ENCODE measurements at places on chromosomes 1 and 21.

DNA sequence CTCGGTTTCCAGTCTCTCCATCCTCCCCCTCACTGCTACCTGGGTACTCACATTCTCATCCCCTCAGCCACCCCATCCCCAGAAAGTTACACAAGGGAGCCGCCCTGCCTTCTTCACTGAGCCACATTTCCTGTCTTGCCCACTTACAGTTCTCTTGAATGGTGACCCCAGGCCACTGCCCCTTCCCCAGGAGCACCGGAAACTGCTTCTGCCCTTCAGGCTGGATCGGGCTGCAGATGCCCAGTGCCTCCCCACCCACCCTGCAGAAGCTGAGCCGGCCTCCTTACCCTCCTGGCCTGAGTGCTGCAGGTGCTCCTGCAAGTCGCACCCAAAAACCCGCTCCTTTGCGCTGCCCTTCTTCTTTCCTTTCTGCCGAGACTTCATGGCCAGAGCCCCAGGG lies 450 bp downstream of the ARHGAP30 start:
- DNase-seq: no peak

- DNase-seq: peak; percentile 42
Measured at GRCh38 chr21:36698385-36698980, 432 bp upstream of the SIM2 start.

GRCh38 chr1:155167166-155168104 lies 5.7 kb downstream of the KRTCAP2 start:
- DNase-seq: peak; percentile 76

- DNase-seq: no peak
Measured at GRCh38 chr21:15669247-15669646, 60.5 kb upstream of the USP25 start.

DNA sequence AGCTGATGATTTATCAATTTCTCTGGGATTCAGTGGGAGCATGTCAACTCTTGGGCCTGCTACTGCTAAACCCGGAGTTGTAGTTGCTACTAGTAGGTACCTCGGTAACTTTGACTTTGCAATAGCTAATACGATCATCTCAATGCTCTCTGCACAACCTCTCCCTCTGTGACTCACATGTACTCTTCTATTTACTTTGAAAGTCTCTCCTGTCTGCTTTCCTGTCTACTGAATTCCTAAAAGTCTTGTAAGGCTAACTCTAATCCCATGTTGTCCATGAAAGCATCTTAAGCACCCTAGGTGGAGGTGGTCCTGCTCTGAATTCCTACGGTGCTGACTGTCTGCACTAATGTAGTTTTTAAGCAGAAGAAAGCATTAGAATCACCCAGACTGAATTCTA lies 29.3 kb downstream of the SLC9C2 start:
- DNase-seq: no peak

DNA sequence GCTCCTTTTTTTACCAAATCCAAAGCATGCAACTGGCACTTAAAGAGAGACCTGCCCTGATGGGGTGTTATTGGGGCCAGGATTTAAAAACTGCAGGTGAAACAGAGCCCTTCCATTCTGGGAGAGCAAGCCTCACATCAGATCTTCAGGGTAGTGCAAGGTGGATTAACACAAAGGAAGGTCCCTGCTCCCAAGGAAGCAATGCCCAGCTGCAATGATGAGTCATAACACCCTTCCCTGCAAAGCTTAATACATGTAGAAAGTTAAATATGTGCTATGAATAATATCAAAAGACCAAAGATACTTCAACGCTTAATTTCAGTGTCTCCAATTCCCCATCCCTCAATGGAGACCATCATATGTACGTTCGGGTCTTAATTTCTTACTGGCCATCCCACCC lies 508.0 kb downstream of the OMA1 start:
- no peak for DNase-seq

GRCh38 chr1:38444770-38445442 lies 398.3 kb upstream of the POU3F1 start:
- DNase-seq: peak; percentile 13

DNA sequence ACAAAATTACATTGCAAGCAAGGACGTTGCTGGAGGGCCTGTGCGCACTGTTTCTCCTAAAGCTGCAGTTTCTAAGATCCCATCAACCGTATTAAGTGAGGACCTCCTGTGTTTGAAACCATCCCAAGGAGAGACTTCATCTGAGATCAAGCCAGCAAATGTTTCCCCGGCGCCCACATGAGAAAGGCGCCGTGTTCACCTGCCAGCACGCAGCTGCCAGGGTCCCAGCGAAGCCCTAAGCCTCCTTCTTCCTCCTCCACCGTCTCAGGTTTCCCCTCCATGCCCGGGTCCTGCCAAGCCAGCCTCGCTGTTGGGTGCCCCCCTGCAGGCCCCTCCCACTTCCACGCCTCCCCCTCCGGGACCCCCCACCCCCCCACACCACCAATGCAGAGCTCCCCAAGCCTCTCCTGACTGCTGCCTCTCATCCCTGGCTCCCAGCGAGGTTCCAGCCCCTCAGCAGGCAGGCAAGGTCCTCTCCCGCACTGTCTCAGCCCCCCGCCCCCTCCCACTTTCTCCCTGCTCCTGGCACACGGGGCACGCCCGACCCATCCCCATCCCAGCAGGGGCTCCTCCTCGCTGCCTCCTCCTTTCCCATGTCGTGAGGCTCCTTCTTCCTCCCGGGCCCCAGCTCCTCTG lies 8.6 kb upstream of the TFF1 start:
- DNase-seq: no peak
